ENCODE measurements at places on chromosomes 13 and 19.
A peak's percentile ranks its signal among the peaks of the same experiment; 100 is the strongest.

- DNase-seq, result no peak
Measured at GRCh38 chr19:57231686-57232085, 863 bp downstream of the AURKC start.

- DNase-seq, result no peak
Measured at GRCh38 chr19:2176337-2176994, 12.7 kb downstream of the DOT1L start.

DNA sequence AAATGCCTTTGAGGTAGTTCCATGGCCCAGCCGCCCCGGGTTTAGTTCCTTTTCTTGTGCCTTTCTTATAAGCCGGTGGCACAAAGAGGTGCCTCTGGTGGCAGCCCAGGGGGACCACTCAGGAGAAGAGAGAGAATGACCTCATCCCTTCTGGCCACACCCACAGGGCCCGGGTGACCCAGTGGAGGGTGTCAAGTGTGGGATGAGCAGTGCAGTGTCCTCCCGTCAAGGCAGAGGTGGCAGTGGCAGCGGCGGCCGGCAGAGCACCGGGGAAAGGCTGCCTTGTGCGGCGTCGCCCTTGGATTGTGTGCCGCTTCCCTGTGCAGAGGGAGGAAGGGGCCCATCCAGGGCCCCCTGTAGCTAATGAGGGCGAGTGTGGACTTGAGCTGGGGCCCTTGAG is 47.9 kb downstream of the KDM4B start:
- DNase-seq, result no peak

GRCh38 chr13:94345374-94346195 is 133.9 kb downstream of the DCT start:
- DNase-seq, result peak; percentile 43

DNA sequence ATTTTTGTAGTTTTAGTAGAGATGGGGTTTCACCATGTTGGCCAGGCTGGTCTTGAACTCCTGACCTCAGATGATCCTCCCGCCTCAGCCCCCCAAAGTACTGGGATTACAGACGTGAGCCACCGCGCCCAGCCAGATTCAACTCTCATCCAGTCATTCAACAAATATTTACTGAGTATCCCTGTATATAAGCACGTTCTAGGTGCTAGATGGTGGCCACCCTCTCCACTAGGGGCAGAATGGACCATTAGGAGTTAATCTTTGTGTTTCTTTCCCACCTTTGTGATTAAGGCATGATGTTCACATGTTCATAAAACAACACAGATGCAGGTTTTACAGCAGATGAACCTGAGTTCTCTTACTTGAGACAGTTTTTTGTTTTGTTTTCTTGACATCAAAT is 7.3 kb downstream of the SHKBP1 start:
- DNase-seq, result no peak

GRCh38 chr19:53808710-53809125 is 15.4 kb downstream of the NLRP12 start:
- DNase-seq, result peak; percentile 20

GRCh38 chr19:16106121-16106520 is 5.6 kb upstream of the RAB8A start:
- DNase-seq, result no peak

DNA sequence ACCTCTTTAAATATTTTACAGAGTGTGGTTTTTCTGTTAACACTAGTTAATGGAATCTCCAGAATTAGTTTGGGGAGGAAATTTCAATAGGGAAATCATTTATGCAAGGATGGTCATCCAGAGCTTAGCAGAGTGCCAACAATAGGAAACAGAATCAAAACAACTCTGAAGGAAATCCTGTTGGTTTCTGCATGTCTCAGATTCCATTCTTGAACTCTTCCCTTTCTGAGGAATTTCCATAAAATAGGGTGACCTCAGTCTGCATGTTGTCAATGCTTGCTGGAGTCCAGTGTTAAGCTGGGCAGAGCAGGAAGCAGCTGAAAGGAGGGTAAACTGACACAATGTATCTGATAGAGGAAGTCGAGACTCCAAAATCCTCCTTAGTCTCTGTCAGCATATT is 16.9 kb downstream of the CBY2 start:
- DNase-seq, result no peak

DNA sequence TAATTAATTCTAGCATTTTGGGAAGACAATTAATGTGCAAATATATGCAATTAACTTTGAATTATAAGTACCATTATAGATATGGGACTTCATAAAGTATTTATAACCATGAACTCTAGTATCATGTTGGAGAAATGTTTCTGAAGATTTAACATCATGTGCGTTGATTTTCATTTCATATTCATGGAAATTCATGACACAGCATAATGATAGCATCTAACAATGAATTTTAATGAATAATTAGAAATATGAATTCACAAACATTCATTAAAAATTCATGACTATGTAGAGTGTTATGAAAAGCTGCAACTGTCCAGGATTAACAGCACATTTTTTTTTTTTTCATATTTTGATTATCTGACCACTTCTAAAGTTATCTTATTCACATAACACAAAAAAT is 70.1 kb upstream of the KLHL1 start:
- no peak for DNase-seq

GRCh38 chr13:97892717-97893116 is 60.8 kb upstream of the IPO5 start:
- DNase-seq, result no peak

GRCh38 chr13:79096099-79096498 is 310.0 kb downstream of the RBM26 start:
- no peak for DNase-seq

DNA sequence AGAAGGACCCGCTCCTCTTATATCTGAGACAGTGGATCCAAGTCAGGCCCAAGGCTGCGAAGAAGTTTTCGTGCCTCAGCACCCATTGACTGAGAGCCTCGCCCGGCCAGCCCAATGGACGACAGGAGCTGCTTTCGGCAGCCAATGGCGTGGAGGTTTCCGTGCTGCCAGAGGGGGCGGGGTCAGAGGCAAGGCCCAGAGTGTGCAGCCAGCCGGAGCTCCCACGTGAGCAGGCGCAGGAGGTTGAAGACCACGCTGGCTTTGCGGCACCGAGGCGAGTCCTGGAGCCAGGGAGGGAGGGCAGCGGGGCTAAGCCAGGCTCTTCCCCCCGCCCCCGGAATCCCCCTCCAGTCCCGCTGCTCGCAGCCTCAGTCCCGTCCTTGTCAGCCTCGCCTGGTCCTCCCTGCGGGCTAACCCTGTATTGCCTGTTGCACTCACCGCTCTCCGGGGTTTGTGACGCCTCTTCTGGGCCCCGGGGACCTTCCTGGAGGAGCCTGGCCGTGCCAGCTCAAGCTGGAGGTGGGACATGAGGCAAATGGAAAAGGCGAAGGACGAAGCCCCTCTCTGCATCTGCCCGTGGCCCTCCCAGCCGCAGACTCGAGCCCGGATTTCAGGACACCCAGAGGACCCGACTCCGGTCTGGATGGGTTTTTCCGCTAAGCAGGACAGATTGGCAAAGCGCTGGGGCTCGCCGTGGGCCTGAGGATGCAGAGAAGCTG is 1.5 kb downstream of the IFNL4 start:
- no peak for DNase-seq

Measured in fibroblast of the conjunctiva (primary cell).